ENCODE measurements at places on chromosomes 2 and 18. TPM values are rescaled to one million over a fixed set of nuclear protein-coding genes. Genes with fewer than 3 reads are reported as not detected.

- DNase-seq, result no peak
These were observed 8.1 kb upstream of the RAB17 start for GRCh38 chr2:237598468-237599208.

- DNase-seq, result no peak
These were observed 155.4 kb downstream of the GALR1 start for GRCh38 chr18:77405096-77405495.

The SRD5A2 gene
- not detected for total RNA-seq

DNA sequence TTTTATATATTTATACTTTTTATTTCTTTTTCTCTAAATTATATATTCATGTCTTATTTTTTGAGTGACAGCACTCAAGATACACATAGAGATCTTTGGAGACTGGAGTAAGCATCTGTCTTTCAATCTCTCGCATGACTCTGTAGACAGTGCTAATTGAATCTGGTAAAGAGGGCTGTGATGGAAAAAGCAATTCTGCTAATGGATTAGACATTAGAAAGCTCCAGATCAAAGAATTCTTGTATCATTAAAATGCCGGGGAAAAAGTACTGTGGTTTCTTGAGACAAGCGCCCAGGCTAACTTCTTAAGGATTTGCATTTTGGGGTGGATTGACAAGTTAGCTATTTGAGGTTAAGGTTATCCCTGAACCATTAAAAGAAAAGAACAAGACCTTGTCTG, 383.1 kb upstream of the TNP1 start:
- DNase-seq, result no peak

DNA sequence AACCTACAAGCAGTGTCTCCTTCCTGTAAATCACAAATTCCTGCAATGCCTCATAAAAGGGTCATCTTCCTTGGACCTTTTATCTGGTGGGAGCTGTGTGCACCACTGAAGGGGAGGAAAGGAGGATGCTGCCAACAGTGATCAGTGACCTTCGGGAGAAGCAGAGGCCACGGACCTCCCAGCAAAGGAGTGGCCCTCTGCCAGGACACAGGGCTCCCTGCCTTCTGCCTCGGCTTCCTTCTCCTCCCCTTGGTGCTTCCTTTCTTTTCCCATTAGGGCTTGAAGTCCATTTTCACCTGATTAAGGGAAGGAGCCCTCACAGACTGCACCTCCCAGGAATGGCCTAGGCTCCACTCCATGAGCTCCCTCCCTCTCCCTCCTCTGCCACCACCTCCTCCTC, 85.3 kb upstream of the ITGA6 start:
- no peak for DNase-seq

GRCh38 chr18:63262369-63263335, 56.9 kb downstream of the BCL2 start:
- no peak for DNase-seq

The HNMT gene
- not detected for total RNA-seq

The SIGLEC15 gene
- not detected for total RNA-seq

GRCh38 chr2:239181074-239181902, 219.5 kb downstream of the HDAC4 start:
- DNase-seq, result no peak

The SMC6 gene
- total RNA-seq, result 30.4 TPM
